ENCODE measurements at places on chromosomes 1 and 21.

- no peak for DNase-seq
Observed at GRCh38 chr21:28899744-28900143, 92.9 kb downstream of the LTN1 start.

GRCh38 chr1:115594600-115594999, 47.2 kb upstream of the VANGL1 start:
- DNase-seq: no peak

DNA sequence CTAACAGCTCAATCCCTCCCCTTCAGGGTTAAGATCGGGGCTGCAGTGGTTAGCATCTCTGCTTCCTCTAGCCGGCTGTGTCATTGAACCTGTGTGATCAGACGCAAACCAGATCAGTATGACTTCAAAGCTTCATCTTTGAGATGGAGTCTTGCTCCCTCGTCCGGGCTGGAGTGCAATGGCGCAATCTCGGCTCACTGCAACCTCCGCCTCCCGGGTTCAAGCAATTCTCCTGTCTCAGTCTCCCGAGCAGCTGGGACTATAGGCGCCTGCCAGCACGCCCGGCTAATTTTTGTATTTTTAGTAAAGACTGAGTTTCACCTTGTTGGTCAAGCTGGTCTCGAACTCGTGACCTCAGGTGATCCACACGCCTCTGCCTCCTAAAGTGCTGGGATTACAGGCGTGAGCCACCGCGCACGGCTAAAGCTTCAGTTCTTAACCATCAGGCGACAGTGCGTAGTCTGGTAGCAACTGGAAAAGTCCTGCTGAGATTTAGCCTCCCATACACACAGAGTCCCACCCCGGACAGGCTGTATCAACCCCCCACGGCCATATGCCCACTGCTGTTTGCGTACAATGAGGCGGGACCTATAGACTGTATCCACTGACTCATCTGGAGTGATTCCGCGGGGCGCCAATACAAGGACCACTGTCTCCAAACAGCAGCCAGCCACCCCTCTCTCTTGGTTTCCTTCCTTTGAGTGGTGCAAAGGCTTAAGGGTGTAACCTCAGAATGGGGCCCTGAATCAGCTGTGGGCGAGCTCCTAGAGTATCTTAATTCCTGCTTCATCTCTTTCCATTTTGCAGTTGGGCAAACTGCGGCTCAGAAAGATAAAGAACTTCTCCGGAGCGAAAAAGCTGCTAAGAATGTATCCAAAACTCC, 23.3 kb downstream of the CELA3A start:
- DNase-seq: peak; percentile 76

GRCh38 chr1:53043271-53043670, 18.7 kb upstream of the PODN start:
- no peak for DNase-seq

DNA sequence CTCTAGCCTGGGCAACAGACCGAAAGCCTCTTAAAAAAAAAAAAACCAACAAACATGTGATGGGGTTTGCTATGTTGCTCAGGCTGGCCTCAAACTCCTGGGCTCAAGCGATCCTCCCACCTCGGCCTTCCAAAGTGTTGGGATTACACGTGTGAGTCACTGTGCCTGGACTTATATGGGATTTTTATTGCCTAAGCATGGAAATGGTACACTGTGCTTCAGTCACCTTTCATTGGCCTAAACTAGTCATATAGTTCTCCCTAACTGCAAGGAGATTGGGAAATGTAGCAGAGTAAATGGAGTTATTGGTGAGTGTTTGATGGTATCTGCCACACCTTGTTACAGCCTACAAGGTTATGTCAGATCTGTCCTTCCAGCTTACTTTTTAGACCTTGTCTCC, 17.2 kb upstream of the MEF2D start:
- DNase-seq: no peak

DNA sequence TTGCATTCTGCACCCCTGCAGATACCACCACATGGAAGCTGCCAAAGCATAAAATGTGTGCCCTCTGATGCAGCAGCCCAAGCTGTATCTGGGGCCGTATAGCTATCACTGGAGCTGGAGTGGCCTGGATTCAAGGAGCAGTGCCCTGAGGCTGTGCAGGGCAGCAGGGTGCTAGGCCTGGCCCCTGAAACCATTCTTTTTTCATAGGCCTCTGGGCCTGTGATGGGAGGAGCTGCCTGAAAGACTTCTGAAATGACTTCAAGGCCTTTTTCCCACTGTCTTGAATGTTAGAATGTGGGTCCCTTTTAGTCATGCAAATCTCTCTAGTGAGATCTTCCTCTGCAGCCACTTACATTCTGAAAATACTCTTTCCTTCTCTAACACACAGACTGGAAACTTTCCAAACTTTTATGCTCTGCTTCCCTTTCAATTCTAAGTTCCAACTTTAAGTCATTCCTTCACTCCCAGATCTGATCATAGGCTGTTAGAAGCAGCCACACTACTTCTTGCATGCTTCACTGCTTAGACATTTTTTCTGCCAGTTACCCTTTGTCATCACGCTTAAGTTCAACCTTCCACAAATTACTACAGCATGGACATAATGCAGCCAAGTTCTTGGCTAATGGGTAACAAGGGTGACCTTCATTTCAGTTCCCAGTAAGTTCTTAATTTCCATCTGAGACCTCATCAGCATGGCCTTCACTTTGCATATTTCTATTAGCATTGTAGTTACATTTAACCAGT, 42.4 kb downstream of the DRAM2 start:
- DNase-seq: no peak

GRCh38 chr1:169572187-169572586, 14.1 kb downstream of the F5 start:
- no peak for DNase-seq

DNA sequence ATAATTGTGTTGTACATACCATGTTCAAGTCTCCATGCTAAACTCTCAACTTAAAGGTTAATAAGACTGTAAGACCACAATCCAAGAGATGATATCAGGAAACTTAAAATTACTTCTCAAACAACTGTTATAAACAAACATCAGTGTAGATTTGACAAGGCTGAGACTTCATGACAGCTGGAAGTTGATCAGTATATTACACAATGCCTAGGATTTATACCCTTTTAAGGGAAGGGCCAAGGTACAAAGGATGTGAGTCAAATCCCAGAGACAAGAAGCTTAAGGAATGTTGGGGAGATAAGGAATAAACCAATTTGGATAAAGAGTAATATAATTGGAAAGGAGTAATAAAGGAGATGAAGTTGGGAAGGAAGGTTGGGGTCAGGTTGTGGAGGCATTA, 98.8 kb downstream of the LBR start:
- DNase-seq: no peak

DNA sequence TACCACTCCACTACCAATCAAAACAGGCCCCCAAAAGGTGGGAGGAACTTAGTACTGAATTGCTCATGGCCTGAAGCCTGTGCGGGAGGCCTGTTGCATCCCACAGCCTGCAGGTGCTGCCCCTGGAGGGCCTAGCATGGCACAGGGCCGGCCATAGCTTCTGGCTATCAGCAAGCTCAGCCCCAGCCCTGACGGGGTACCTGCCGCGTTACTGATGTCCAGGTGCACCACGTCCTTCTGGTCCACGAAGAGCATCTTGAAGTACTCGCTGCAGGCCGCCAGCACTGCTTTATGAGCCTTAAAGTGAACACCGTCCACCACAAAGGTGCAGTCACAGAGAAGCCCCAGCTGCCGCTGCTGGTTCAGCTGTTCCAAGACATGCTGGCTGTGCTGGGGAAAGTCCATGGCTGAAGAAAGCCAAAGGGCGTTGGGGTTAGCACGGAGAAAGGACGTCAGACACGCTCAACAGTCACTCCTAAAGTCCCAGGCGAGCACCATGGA, 27.8 kb downstream of the ZBTB17 start:
- DNase-seq: no peak

DNA sequence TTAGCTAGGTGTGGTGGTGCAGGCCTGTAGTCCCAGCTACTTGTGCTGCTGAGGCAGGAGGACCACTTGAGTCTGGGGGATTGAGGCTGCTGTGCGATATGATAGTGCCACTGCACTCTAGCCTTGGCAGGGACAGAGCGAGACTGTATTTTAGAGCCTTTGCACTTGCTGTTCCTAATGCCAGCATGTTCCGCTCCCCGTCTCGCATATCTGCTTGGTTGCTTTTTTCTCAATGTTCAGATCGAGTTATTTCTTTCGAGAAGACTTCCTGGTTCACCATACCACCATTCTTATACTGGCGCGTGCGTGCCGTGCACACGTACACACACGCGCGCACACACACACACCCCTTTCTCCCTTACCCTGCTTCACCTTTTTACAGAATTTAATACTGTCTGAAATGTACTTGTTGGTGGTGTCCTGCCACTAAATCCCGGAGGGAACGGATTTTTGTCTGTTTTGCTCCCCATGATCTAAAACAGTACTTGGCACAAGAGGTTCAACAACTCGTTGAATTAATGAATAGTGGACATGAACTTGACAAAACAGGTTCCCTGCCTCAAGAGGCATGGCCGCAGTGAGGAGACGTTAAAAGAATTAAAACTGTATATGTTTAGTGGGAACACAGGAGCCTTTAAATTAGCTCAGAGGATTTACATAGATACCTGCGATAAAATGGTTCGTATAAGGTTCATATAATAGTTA, 1.1 kb upstream of the RPRD2 start:
- DNase-seq: peak; percentile 54

DNA sequence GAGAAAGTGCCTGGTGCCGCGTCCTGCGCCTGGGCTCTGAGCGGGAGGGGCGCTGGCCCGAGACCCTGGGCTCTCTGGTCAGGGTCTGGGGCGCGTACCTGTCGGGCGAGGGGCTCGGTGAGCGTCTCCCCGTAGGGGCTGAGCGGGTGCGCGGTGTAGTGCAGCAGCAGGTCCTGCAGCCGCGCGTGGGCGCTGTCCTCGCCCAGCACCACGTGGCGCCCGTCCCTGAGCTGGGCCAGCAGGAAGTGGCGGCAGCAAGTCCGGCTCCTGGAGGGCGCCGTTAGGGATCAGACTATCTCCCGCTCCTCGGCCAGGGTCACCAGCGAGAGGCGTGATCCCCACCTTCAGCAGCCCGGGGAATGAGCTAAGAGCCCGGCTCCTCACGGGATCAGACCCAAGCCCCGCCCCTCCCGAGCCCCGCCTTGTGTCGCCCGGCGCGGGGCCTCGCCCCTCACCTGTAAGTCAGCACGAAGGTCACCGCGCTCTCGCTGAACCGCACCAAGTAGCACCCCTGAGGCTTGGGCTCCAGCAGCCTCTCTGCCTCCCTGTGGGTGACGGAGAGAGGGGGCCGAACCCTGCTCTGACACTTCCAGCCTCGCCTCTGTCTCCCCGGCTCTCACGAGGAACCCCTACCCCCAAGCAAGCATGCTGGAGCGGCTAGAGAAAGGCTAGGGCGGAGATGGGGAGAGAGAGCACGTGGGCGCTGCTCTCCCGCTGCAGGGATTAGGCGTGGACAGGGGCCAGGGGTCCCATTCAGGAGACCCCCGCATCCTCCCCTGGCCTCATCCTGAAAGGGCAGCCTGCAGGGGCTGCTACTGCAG, 2.7 kb downstream of the SH2D2A start:
- peak; percentile 86 for DNase-seq

DNA sequence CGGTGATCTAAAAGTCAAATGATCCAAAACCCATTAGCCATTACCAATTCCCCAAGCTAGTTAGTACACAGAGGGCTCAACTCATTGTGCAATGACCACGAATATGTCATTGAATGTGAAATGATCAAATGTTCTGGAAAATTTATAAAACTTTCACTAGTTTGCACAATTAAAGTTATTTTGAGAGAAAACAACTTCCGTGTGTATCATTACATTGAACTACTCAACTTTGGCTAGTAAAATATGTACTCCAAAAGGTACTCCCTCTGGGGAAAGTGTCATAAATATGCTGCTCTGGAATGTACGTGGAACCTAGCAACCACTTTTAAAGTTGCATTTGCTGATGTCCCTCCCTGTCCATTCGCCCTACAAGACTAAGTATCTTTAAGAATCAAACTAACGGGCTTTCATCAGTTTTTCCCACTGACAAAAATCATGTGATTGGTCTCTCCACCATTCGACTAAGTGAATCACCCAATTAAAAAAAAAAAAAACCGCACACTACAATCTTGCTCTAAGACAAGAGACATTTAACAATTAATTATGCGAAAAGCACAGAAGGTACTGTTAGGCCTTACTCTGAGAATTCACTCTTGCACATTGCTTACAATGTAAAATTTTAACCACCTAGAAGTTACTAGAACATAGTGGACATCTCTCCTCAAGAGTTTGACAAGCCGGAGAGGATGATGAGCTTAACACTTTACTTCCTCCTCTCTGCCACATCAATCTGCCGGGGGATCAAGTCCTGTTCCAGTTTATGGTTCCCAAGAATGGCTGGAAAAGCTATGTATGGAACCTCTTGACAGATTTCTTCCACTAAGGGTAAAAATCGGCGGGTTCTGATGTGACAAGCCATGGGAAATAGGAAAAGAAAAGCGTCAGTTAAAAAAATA, 1.2 kb downstream of the ACBD3 start:
- no peak for DNase-seq

- no peak for DNase-seq
Observed at GRCh38 chr1:236851871-236852270, 56.8 kb downstream of the MTR start.

DNA sequence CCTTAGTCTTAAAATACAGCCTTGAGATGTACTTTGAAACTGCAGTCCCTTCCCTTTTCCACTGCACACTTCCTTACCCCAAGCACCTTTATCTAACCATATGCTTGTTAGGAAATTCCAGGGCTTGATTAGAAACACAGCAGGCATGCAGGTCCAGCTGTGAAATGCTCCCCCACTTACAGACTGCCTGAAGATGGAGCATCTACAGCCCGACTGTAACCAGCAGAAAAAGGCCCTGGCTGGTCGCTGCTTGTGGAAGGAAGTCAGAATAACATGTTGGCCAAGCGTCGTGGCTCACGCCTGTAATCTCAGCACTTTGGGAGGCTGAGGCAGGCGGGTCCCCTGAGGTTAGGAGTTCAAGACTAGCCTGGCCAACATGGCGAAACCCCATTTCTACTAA, 37.2 kb downstream of the VN1R5 start:
- DNase-seq: no peak

DNA sequence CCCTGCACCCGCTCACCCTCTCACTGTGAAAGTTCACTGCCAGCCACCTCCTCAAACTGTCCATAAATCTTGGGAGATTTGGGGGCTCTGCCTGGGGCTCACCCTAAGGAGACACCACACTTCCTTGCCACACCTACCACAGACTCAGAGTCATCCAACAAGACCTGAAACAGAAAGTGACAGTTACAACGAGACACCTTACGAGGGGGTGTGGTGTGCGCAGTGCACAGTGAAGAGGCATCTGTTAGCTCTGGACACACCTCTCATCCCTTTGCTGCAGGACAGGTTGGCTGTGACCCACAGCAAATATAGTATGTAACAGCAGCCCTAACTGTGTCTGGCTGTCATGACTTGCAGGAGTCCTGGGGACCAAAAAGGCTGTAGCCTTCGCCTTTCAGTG, 190.2 kb downstream of the NR5A2 start:
- no peak for DNase-seq

DNA sequence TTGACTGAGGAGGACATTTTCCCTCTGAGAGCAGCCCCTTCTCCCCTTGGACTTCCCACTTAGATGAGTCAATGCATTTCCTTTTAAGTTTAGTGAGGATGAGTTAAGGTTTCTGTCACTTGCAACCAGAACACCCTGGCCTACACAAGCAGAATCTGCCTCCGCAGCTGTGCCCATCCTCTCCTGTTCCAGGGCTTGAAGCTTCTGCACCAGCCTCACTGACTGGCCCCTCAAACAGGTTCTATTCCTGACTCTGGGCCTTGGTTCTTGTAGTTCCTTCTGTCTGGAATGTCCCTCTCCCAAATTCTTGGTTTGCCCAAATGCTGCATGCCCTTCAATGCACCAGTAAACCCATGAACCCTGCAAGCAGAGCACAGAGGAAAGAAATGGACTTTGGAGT, 394.4 kb downstream of the PTPRU start:
- no peak for DNase-seq

All from upper lobe of right lung (tissue), 1 donor.